Activated naive CD8-positive, alpha-beta T cell treated with anti-CD3 and anti-CD28 coated beads for 36 hours (primary cell): ENCODE measurements at places on chromosomes 7 and 10.

DNA sequence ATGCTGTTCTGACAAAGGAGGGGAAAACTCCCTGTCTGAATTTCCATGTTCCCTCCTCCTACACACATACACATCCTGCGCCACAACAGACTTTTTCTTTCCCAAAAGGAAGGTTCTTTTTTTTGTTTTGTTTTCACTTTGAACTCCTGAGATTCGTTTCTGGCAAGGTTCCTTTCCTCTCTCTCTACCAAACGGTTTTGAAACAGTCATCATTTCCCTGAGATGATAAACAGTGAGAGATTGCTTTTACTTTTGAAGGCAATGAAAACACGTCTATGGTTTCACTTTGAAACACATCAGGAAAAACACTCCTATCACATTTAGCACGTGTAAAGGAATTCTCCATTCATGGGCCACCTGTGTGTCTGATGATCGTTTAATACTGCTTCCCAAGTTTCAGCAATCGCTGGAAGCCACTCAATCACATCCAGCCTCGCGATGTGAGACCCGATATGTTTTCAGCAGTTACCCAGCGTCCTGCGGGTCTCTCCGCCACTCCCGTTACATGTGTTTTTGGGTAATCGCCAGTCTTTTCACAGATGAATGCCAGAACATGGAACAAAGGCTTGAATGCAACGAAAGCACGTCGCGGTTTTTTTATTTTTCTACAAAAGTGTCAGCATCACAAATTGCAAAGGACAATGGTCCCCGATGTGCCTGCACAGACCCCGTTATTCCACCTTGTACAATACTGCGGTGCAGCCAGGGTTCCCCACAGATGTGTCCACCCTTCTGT is 62.8 kb upstream of the CUX1 start:
- DNase-seq, result no peak

GRCh38 chr10:60456053-60456452 is 66.4 kb upstream of the ANK3 start:
- no peak for DNase-seq

GRCh38 chr7:8295638-8296361 is 33.8 kb upstream of the ICA1 start:
- peak; percentile 10 for DNase-seq

GRCh38 chr7:102082693-102083368 is 203.8 kb upstream of the SH2B2 start:
- DNase-seq, result no peak

DNA sequence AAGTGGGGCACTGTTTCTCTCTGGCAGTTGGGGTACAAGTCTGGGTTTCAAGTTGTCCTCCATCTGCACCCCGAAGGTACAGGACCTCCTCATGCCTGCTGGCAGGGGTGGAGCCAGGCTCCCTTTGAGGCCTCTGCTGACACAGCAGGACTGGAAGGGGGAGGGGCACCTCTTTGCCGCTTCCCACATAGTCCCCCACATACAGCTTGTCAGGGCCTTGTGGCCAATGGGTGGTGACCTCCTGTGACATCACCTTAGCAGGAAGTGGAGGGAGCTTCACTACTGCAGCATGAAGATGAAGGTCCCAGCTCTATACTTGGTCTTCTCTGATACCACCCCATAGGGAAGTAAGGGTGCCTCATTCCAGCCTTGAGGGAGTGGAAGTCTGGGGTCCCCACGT is 167.8 kb downstream of the RAMP3 start:
- no peak for DNase-seq

- no peak for DNase-seq
These were observed 10.6 kb downstream of the LRRC27 start for GRCh38 chr10:132342553-132342952.
